ENCODE measurements at places on chromosomes 6 and 20.

DNA sequence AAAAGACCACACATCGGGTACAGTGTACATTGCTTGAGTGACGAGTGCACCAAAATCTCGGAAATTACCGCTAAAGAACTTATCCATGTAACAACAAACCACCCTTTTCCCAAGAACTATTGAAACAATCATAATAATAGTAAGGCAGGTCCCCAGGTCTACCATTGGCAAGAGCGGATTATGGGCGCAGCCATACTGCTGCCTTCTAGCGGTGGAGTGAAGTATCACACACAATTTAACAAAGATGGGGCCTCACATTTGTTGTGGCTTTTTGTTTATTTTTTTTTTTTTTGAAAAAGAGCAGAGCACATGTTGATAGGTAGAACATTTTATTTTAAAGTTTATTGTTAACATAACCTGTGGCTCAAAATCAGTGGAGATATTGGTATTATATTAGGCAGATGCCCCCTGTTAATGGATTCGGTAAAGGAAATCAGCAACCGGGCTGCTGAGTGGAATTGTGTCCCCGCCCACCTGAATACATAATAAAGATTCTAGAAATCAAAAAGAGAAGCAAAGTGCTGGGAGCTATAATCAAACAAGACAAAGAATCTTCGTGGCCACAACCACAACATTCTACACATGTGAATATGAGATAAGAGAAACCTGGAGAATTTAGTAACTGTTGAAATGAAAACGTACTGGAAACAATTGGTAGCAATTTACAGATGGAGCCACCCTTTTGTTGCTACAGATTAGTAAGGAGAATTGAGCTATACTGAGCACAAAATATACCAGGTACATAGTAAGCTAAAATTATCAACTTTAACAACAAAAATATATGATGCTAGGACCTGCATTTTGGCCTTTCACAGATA lies 94.2 kb upstream of the EXOC2 start:
- no peak for DNase-seq

GRCh38 chr6:107495971-107496370 lies 6.1 kb downstream of the SOBP start:
- DNase-seq: no peak

DNA sequence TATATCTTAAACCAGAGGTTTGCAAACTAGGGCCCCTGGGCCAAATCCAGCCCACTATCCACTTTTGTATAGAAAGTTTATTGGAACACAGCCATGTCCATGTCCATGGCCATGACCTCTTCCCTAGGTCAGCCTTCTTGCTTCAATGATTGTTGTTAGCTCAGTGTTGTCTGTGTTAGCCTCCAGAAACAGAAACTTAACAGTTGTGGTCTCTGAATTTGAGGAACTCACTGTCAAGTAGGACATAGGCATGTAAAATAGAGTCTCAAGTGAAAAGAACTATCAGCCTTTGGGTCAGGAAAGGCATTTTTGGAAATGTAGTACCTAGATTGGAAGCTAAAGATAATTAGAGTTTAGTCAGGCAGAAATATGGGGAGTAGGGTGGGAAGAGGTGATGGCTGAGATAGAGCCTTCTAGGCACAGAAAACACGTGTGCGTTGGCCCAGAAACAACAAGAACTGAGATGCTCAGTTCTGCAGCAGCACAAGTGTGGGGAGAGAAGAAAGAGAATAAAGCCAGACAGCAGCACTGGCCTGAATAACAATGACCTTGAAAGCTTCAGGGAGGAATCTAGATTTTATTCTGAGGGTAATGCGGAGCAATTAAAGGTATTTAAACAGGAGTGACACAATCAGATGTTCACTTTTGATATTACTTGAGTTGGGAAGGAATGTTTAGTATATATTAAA lies 87.0 kb upstream of the OLIG3 start:
- DNase-seq: no peak

DNA sequence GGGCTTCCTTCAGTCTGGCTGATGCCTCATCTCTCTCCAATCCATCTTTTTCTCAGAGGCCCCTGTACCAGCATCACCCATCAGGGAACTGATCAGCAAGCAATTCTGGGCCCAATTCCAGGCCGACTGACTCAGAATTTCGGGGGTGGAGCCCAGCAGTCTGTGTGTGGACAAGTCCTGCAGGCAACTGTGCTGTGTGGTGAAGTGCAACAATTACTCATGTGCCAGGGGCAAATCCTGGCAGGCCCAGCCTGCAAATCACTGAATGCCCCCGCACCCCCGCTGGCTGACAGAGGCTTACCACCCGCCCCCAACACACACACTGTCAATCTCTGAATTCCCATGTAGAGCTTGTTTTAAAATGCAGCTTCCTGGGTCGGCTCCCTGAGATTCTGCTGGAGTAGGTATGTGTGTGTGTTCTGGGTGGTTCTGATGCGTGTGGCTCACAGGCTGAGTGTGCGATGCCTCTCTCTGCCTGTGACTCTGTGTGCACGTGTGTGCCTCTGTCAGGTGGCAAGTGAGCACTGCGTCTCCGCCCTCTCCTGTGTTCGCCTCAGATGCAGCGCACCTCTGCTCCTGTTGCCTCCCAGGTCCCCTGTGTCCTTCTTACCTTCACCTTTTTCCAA lies 45.4 kb downstream of the SSR1 start:
- no peak for DNase-seq

- no peak for DNase-seq
Observed at GRCh38 chr6:20197251-20197650, 15.0 kb downstream of the MBOAT1 start.

GRCh38 chr6:7909323-7910276 lies 988 bp downstream of the TXNDC5 start:
- peak; percentile 38 for DNase-seq

DNA sequence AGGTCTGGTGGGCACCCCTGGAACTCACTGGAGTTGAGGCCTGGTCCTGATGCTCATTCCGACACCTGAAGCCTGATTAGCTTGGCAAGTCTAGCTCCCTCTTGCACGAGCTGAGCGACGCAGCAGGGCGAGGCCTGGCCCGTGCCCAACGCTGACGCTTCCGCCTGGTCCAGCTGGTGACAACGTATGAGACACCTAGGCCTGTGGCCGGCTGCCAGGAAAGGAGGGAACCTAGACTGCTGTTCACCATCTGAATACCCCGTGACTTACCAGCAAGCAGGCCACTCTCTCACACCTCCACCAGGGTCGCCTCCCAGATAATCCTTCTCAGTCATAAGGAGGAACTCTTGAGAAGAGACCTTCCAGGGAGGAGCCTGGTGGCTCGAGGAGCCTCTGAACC lies 24.5 kb downstream of the YTHDF1 start:
- no peak for DNase-seq

DNA sequence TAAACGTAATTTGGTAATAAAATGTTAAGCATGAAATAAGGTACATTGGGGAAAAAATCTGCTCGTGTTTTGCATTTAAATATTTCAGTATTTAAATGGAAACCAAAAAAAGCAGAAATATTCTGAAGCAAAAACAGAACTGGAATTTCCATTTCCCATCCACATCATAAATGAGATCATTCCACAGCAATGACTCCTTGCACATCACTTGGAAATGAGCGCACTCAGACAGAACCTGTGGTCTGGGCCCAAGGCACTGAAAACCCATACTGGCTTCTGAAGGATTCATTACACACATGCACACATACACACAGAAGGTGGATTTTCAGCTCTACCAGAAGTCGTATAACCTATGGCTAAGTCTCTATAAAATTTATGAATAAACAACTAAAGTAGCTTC lies 174.8 kb downstream of the IBTK start:
- DNase-seq: no peak

GRCh38 chr6:166545156-166546034 lies 41.1 kb downstream of the RAMACL start:
- no peak for DNase-seq

GRCh38 chr6:35089216-35089934 lies 51.8 kb downstream of the TCP11 start:
- DNase-seq: no peak

DNA sequence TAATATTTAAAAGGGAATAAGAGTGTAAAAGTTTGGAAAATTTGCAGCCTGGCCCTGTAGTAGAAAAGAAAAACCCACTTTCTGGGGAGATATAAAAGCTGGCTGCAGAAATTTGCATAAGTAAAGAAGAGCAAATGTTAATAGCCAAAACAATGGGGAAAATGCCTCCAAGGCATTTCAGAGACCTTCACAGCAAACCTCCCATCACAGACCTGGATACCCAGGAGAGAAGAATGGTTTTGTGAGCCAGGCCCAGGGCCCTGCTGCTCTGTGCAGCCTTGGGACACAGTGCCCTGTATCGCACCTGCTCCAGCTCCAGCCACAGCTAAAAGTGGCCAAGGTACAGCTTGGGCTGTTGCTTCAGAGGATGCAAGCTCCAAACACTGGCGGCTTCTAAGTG lies 113.8 kb downstream of the BTBD9 start:
- DNase-seq: no peak

- DNase-seq: no peak
Observed at GRCh38 chr20:43571771-43572170, 12.9 kb downstream of the SGK2 start.

GRCh38 chr20:62296724-62297448 lies 5.9 kb upstream of the ADRM1 start:
- no peak for DNase-seq

- DNase-seq: no peak
Observed at GRCh38 chr6:85632164-85632942, 10.3 kb downstream of the SYNCRIP start.

- no peak for DNase-seq
Observed at GRCh38 chr6:159533568-159533967, 159.5 kb downstream of the SOD2 start.

DNA sequence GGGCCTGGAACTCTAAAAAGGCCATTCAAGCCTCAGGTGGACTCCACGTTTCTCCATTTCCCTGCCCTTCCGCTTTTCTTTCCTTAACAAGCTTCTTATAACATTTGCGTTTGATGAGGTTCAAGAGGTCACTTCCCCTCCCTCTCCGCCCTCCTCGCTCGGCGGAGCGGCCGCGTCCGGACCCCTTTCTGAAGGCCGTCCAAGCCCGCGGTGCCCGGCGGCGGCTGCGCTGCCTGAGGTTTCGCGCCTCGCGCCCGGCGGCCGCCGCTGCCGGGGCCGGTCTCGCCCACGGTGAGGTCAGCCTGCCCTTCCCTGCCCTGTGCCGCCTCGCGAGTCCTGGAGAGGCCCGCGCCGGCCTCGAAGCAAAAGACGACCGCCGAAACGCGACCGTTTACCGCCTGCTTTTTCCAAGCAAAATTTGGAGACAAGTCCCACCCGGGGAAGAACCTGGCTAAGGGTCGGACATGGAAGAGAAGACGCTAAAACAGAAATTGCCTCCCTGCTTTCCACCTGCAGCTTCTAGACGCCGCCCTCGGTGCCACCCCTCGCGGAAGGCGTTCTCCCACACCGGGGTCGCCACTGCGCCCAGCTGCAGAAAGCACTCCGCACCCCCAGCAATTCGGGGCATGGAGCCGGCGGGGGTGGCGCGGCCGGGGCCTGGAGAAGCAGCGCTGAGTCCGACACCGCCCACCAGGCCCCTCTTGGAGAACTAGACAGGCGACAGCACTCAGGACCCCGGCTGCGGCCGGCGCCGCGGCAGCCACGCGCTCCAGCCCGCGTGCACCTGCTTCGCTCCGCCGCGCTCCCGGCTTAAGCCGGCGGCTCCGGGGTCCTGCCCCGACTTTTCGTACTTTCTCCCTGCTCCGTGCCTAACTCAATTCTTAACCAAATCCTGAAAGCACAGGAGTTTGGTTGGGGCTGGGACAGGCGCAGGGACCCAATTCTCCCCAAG lies 11.0 kb upstream of the FOXF2 start:
- no peak for DNase-seq

DNA sequence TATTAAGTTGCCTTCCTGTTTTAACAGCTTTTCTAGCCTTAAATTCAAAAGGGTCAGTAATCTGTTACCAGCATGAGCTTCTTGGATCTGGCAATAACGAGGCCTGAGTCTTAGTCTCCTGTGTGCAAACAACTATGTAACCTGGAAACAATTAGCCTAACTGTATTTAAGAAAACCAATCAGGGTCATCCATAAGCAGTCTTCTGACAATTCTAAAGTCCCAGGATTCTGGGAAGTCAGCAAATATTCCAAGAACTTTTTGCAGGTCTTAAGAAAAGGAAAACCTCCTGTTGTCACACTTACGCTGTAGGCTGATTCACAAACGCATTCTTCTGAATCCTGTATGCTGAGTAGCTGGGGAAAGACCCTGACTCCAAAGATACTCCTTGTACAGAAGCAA lies 90.4 kb downstream of the COL12A1 start:
- DNase-seq: no peak

GRCh38 chr6:12339808-12340487 lies 49.8 kb downstream of the EDN1 start:
- no peak for DNase-seq

DNA sequence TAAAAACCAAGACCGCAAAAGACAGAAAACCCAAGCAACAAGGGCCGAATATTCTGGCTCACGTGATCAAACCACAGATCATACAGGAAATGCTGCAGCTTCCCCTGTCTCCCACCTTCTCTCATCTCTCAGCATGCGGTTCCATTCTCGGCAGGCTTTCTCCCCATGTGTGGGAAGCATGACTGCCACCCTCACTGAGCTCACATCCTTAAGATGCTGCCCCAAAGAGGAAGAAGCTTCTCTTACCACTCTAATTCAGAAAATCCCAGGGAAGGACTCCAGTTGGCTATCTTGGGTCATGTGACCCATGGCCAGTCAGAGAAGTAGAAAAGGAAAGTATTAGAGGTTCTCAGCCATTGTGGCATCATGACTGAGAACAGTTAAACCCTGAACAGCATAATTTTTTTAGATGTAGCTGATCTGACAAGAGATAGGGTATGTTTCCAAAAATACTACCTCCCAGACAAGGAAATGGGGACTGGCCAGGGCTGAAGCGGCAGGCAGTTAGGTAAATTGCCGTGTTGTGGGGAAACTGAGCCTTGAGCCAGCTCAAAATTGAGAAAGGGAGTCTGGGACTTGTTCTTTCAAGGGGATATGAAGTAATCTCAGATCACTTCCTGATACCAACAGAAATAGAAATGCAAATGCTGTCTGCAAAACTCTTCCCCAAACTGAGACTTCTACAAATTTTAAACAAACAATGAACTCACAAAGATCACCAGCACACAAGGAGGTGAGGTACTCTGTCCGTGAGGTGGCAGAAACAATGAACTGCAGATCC lies 37.1 kb upstream of the GRM4 start:
- peak; percentile 54 for DNase-seq

GRCh38 chr6:45438151-45438550 lies 60.4 kb upstream of the SUPT3H start:
- DNase-seq: no peak

- DNase-seq: no peak
Observed at GRCh38 chr20:44862286-44862685, 23.2 kb upstream of the YWHAB start.

DNA sequence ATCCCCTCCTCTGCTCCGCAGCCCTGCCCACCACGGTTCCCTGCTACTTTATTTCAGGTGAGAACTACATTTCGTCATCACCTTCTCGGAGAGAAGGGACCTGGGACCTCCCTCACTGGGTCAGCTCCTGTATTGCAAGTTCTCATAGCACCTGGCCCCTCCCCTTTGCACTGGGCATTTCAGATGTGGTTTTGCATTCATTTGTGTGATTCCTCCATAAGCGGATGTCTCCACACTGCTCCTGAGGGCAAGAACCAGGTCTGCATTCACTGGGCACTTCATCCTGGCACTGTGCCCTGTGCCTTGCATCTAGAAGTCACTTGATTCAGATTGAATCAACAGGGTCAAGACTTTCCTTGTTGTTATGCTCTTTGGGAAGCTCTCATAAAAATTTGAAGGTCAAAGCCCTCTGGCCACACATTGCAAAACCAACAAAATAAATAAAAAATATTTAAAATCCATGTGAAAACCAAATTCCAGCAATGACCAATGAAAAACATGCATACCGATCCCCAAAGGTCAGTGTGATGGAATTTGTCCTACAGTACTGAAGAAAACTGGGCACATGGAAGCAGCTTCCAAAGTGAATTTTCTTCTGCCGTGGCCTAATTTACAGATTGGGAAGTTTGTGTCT lies 89.1 kb upstream of the F13A1 start:
- DNase-seq: no peak
